ENCODE measurements at places on chromosomes 11 and 22.

GRCh38 chr22:23495614-23496444, 84.3 kb downstream of the IGLL1 start:
- no peak for DNase-seq

DNA sequence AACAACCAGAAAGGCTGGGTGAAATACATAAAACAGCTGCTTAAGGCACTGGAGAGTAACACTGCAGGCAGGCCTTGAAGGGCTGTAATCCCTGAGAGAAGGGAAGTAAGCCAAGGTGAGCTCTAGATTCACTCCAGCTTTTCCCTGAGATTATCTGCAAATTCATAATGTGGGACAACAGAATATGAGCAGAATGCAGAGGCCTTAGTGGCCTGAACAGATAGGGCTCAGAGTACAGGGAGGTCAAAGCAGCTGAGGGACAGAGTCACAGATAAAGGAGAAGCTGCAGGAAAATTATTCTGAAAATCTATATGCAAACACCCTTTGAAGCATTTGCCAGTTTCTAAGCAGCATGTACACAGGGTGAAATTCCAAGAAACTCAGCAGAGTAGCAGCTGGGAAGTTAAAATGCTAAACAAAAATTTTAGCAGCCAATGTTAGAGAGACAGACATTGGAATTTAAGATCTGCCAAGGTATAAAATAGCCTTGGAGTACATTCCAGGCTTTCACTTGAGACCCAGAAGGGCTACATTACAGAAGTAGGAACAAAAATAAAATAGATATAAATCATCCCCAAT, 48.1 kb upstream of the CWF19L2 start:
- no peak for DNase-seq

- no peak for DNase-seq
Observed at GRCh38 chr11:6900327-6900999, 8.2 kb upstream of the OR2D2 start.

GRCh38 chr22:42769574-42770447, 49.1 kb upstream of the A4GALT start:
- DNase-seq: peak; percentile 50

DNA sequence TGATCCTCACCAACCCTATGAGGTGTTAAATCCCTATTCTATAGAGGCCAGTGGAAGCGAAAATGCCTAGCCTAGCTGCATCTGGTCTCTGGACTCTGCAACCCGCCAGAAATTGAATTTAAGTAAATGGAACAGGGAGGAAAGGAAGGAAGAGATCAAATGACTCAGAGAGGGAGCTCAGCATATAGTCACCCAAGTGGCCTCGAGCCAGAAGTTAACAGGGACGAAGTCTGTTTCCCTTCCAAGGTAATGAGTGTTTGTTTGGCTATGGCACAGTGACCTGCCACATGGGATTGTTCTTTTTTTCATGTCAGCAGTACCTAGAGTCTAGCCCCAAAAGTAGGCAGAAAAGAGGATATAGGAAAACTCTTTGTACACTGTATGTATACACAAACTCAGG, 66.3 kb downstream of the PAK1 start:
- peak; percentile 90 for DNase-seq

- DNase-seq: no peak
Observed at GRCh38 chr11:9144828-9145227, 53.4 kb upstream of the SCUBE2 start.

DNA sequence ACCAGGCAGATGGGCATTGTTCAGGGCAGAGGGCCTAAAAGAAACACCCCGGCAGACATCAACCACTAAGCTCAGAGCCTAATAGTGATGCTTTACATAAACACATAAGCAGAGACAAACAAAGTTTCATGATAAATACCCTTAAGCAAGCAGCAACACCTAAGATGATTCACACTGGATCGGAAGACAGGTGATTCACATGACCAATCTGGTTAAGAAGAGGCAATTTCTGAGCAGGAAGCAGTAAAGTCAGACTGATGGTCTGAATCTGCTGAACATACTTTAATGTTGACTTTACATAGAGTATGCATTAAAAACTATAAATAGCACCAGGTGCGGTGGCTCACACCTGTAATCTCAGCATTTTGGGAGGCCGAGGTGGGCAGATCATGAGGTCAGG, 56.1 kb downstream of the SYN3 start:
- DNase-seq: no peak

DNA sequence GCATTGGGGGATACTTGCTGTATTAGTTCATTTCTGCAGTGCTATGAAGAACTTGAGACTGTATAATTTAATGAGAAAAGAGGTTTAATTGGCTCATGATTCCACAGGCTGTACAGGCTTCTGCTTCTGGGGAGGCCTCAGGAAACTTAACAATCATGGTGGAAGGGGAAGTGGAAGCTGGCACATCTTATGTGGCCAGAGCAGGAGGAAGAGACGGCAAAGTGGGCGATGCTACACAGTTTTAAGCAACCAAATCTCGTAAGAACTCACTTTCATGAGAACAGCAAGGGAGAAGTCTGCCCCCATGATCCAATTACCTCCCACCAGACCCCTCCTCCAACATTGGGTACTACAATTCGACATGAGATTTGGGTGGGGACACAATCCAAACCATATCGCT, 55.1 kb downstream of the TMPRSS5 start:
- DNase-seq: no peak

DNA sequence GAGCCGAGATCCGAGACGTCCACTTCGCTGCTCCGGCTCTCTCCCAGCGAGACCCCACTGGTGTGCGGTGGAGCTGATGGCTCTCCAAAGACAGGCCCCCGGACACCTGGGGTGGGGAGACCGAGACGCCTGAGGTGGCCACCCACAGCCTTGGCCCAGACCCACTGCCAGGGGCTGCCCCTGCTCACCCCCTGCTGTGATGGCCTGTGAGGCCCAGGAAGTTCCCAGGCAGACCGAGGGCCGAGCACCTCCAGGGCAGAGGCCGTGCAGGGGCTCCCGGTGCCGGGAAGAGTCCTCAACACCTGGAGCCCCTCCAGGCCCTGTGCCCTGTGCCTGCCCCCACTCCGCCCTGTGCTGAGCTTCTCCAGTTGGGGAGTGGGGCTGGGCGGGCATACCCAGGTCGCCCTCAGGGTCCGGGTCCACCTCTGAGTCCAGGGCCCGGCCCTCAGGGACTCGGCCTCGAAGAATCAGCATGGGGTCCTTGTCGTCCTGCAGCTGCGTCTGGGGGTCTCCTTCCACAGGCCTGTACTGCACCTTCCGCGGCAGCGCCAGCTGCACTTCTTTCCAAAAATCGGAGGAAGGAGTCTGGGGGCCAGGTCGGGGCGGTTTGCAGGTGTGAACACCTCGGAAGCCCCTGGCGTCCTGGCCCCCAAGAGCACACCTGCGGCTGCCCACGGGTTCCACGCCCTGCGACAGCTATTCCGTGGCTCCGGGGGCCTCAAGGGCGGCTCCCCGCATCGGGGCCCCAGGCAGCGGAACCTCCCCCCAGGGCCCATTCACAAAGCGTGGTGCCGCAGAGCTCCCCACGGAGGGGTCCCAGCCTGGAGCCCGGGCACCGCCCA, 8.6 kb downstream of the SIGIRR start:
- no peak for DNase-seq

- no peak for DNase-seq
Observed at GRCh38 chr11:65136515-65137096, 2.3 kb upstream of the SYVN1 start.

GRCh38 chr11:100984668-100985067, 144.9 kb downstream of the PGR start:
- DNase-seq: no peak

DNA sequence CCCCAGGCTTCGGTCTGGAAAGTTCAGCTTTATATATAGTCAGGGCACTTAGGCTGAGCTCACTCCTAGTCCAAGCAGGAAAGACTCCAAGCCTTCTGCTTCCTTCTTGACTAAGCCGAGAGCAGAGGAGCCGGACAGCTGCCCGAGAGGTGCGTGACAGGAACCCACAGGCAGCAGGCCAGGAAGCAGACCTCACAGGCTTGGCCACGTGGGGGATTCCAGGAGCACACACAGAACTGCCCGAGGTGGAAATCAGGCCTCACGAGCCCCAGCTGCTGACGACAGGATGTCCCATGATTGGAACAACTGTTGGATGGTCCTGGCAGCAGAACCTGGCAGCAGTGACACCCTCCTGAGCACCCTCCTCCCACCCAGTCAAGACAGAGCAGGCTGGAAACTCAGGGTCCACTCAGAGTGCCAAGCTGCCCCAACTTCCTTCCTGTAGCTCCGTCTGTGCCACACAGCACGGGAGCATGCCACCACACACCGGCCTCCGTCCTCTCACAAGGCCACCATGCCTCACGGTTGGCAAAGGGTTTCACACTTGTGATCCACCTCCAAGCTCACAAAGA, 5.4 kb downstream of the PLA2G6 start:
- DNase-seq: peak; percentile 10

GRCh38 chr22:45323695-45324094, 14.0 kb downstream of the FAM118A start:
- no peak for DNase-seq

GRCh38 chr11:27721264-27722116, 21.2 kb upstream of the BDNF start:
- no peak for DNase-seq

GRCh38 chr11:25159341-25159740, 662.5 kb downstream of the LUZP2 start:
- DNase-seq: no peak

GRCh38 chr22:48881326-48881980, 946.2 kb downstream of the BRD1 start:
- DNase-seq: no peak

- DNase-seq: no peak
Observed at GRCh38 chr11:96082002-96082899, 158.3 kb upstream of the MTMR2 start.

- DNase-seq: no peak
Observed at GRCh38 chr22:25564979-25565677, 653 bp downstream of the GRK3 start.

GRCh38 chr11:34226210-34226609, 120.8 kb downstream of the NAT10 start:
- no peak for DNase-seq

GRCh38 chr11:22703591-22703990, 37.2 kb downstream of the GAS2 start:
- no peak for DNase-seq

DNA sequence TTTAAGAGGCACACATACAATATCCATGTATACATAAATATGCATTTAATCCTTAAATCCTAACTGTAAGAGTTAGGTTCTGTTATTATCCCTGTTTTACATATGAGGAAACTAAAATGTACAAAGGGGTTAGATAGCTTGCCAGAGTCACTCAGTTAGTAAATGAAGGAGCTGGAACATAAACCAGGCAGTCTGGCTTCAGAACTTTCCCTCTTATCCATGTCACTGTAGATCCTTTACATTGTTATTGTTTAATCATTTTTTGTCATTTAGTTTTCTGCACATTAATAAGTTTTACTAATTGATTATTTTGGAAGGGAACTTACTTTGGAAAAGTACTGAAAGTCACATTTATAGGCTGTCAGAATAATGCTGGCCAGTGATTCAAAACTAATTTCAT, 282.4 kb downstream of the TMEM135 start:
- no peak for DNase-seq

GRCh38 chr22:46803031-46803880, 40.8 kb downstream of the TBC1D22A start:
- DNase-seq: no peak

GRCh38 chr11:29343465-29344333, 673.1 kb downstream of the KCNA4 start:
- DNase-seq: peak; percentile 55

DNA sequence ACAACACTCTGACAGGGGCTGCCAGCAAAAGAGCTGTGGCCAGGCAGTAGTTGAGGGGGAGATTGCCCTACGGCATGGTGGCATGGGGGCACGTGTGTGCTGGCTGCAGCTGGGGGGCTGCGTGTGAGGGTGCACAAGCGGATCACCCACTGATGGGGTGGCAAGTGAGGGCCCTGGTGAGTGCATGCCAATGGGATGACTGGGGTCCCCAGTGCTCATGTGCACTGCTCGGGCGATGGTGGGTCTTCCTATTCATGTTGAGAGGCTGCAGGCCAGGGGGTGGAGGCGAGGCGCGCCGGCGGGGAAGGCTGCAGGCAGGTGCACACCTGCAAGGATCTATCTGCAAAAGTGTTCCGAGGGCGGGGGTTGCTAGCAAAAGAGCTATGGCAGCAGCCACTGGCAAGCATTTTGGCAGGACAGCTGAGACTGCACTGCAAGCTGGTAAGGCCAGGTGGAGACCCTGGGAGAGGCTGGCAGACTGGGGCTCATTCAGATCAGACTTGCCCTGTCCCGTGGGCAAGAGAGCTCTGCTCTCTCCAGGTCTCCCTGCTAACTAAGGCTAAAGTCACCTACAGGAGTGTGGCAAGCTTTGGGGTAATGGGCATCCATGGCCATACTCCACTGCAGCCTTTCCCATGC, 12.0 kb downstream of the OR51I2 start:
- DNase-seq: no peak

GRCh38 chr11:64566042-64566914, 24.7 kb upstream of the SLC22A12 start:
- peak; percentile 92 for DNase-seq

DNA sequence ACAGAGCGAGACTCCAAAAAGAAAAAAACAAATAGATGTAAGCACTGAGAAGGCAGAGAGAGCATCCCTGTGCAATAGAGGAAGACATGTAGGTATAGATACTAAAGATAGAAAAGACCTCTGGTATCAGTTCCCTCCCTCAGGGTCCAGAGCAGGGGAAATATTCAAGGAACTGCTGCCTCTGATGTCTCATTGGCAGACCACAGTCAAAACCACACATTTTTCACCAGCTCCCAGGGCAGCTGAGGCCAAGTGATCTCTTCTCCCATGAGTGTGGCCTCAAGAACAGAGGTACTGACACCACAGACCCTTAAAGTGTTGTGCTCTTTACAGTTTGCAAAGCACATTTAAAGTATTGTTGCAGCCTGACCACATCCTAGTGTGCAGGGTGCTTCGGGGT, 288.5 kb downstream of the NTM start:
- DNase-seq: no peak

- no peak for DNase-seq
Observed at GRCh38 chr22:50182176-50183081, 3.3 kb upstream of the TRABD start.

GRCh38 chr11:69288883-69289242, 5.1 kb upstream of the MYEOV start:
- DNase-seq: no peak

DNA sequence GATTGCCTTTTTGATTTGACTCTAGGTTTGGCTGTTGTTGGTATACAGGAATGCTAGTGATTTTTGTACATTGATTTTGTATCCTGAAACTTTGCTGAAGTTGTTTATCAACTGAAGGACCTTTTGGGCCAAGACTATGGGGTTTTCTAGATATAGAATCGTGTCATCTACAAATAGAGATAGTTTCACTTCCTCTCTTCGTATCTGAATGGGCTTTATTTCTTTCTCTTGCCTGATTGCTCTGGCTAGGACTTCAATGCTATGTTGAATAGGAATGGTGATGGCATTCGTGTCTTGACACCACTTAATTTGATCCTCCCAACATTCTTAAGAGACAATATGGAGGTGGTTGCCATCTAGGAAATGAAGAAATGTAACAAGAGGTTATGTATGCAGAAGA, 388.1 kb upstream of the API5 start:
- no peak for DNase-seq

DNA sequence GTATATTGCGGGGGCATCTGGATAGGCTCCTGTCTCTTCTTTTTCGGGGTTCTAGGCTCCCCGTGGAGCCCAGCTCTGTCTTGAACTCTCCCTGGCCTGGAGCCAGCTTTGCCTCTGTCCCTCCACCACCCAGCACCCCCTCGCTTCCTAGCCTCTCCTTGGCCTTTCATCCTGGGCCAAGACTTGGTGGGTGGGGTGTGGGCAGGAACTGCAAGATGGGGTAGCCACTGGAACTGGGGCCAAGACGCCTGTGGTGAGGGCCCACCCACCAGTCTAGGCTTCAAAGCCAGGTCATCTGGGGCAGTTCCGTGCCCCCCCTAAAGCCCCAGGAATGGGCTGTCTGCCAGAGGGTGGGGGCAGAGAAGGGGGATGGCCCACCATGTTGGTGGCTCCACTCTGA, 1.7 kb upstream of the CRYBB1 start:
- no peak for DNase-seq

Data from A172 (cell line).